ENCODE measurements at places on chromosomes 12 and 14.

DNA sequence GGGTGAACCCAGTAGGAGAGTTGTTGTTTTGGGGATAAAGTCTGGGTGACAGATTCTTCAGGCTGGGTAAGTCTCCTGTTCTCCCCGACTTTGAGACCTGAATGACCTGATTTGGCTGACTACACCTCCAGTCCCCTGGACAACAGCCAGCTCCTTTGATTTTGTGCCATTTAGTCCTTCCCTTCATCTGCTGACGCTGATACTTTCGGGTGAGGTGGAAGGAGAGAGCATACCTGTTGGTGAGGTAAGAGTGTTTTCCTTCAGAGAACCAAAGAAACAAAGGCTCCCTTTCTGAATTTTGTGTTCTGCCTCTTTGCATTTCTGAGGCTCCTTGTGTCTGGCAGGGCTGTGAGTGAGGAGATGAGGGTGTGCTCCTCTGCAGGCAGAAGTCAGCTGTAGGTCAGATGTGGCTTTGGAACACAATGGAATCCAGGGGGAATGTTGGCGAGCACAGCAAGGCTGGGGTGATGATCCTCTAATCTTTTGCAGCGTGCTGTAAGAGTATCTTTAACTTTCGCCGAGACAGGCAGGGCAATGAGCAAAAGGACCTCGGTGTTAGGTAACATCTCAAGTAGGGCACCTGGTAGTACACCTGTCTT, 12.1 kb downstream of the ETV6 start:
- no peak for DNase-seq

- no peak for DNase-seq
Measured at GRCh38 chr14:68486033-68486732, 306.7 kb downstream of the ZFP36L1 start.

- DNase-seq: no peak
Measured at GRCh38 chr14:72433511-72433910, 460.4 kb downstream of the DPF3 start.

- DNase-seq: no peak
Measured at GRCh38 chr12:24480766-24481449, 468.0 kb downstream of the BCAT1 start.

Data from CD4-positive, alpha-beta T cell treated with Interleukin-1 beta for 1 hour (primary cell).